ENCODE measurements at places on chromosomes 3 and 15.

DNA sequence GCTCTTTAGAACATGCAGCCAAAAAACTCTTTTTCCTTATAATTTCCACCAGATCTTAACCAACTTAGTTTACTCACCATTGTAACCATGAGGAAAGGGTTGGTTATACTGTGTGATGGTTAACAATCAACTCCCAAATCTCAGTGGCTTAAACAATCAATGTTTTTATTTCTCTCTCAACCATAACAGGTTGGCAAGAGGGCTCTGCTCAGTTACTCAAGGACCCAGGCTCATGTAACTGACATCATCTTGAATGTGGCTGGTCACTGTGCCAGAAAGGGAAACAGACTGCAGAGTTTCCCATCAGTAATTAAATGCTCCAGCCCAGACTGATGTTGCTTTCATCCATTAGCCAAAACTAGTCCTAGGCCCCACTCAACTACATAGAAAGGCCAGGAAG is 69.0 kb downstream of the ANKRD28 start:
- DNase-seq, result no peak

GRCh38 chr3:111260878-111261277 is 189.3 kb downstream of the NECTIN3 start:
- DNase-seq, result peak; percentile 26

DNA sequence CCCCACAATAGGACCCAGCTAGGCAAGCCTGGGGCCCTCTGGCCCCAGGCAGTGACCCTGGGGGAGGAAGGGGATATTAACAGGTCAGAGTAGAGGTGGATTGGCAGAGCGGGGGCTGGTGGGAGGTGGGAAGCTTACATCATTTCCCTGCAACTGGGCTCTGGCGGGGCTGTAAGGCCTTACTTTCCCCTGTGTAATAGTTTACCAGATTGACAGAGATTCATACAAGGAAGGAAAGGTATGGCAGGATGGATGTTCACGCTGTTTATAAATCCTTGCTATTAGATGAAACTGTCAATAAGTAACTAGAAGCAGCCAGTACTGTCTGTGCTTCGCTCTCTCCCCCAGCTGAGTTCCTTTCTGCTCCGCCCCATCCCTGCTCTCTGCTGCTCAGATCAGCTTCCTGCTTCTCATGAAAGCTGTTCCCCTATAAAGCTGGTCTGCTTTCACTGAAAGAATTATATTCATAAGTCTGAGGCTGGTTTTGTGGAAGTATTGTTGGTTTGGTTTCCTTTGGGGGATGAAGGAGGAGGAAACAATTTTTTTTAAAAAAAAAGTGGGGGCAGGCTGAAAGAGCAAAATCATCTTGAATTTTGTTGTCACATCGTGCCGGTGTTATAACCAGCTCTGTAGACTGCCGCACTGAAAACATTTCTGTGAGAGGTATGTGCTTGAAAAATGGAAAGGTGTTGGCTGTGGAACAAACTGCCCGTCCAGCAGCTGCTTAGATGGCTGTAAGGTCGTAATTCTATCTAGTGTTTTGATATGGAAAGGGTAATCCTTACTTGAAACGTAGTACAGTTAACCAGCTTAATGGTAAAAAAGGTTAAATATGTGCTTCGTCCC is 76.4 kb downstream of the BBX start:
- DNase-seq, result peak; percentile 43

DNA sequence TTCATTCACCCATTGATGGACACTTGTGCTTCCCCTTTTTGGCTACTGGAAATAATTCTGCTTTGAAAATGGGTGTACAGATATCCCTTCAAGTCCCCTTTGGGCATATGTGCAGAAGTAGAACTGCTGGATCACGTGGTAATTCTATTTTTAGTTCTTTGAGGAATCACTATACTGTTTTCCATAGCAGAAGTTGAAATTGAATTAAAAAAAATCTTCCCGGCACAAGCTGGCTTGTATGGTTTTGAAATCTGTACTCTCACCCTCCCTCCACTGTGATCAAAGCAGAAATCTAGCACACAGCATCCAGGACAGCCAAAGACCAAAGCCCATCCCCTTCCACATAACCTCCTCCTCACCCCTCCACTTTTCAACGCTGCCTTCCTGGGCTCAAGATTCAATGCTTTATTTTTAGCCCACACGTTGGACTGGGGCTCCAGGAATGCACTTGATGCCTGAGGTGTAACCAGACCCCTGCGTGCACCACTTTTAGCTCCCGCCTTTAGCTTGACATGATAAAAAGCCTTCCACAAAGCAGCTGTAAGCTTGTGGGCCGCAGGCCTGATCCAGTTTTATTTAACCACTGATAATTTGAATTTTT is 29.9 kb downstream of the TMEM40 start:
- DNase-seq, result no peak

- DNase-seq, result no peak
These were observed 70.0 kb downstream of the MTHFS start for GRCh38 chr15:79826800-79827199.

DNA sequence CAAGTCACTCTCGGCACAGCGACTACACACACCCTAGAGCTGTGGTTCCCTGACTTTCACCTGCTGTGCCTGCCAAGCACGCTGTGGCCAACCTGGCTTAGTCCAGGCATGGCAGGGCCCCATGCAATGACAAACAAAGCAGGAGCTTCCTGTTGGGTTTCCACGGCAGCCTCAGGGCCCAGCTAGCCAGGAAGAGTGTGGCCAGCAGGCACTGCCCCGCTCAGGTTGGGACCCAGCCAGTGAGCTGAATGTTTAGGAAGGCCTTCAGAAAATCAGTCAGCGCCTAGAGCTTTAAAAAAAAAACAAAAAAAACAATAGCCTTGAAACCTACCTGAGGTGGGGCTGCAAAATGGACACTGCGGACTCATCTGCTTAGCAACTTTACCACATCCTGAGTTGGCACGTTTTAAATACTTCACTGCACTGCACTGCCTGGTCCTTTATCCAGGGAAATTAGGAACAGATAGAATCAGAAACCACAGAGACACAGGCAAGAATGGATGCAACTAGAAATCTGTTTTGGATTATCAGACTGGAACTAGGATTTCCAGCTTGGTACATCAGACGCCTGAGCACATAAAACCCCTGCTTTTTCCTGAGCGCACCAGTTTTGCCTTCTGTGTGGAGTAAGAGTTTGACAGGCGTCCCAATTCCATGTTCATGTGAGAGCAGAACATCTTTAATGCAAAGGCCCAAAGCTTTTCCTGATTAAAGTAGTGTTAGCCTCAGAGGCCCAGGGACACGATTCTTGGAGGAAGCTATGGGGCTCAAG is 36.2 kb upstream of the LDHAL6B start:
- DNase-seq, result peak; percentile 70

DNA sequence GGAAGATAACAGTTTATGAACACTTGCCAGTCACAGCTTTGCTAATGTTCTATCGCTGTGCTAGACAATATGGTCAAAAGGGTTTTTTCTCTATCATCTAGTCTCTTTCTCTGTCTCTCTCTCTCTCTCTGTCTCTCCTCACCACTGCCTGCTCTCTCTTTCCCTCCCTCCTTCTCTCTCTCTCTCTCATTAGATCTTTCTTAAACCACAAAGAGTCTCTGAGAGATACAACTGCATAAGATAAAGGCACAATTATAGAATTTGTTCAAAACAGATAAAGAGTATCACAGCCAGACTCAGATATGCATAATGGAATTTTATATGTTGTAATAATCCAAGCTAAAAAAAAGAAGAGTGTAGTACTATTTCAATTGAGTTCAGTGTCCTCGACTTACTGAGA is 258.4 kb downstream of the MECOM start:
- no peak for DNase-seq

GRCh38 chr3:11606090-11606784 is 37.5 kb downstream of the VGLL4 start:
- DNase-seq, result no peak

DNA sequence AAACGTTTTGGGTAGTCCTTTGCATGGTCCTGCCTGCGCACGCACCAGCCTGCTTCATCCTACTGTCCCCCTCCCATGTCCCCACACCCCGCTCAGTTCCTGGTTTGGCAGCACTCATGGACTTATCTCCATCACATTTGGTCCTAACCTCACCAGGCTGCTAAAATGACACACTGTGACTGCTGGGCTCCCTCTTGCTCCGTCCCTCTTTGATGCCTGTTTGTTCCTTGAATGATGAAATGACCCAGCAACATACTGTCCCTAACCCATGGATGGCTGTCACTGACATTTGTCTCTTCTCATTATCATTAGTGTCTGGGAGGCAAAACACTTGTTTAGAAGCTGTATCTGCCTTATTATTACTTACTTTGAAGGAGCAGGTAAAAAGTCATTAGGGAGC is 80.5 kb downstream of the CHDH start:
- DNase-seq, result no peak

DNA sequence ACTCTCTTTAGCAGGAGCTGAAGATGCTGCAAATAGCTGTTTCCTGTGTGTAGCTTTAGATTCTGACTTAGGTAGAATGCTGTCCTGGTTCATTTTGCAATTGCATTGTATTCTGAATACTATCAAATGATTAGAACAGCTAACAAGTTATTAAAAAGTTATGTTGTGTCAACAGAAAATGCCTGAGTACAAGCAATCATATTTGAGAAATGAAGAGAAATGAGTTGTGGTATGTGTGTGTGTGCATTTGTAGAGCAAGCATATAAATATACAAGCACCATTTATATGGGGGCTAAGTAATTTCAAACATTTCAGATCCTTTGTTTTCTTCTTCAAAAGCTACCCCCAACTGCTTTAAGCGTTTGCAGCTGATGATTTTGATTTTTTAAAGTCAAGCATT is 7.8 kb downstream of the ZIC1 start:
- DNase-seq, result no peak

GRCh38 chr3:143122608-143123352 is 3.2 kb downstream of the CHST2 start:
- DNase-seq, result no peak

GRCh38 chr3:189363590-189364255 is 192.0 kb downstream of the TPRG1 start:
- DNase-seq, result no peak

DNA sequence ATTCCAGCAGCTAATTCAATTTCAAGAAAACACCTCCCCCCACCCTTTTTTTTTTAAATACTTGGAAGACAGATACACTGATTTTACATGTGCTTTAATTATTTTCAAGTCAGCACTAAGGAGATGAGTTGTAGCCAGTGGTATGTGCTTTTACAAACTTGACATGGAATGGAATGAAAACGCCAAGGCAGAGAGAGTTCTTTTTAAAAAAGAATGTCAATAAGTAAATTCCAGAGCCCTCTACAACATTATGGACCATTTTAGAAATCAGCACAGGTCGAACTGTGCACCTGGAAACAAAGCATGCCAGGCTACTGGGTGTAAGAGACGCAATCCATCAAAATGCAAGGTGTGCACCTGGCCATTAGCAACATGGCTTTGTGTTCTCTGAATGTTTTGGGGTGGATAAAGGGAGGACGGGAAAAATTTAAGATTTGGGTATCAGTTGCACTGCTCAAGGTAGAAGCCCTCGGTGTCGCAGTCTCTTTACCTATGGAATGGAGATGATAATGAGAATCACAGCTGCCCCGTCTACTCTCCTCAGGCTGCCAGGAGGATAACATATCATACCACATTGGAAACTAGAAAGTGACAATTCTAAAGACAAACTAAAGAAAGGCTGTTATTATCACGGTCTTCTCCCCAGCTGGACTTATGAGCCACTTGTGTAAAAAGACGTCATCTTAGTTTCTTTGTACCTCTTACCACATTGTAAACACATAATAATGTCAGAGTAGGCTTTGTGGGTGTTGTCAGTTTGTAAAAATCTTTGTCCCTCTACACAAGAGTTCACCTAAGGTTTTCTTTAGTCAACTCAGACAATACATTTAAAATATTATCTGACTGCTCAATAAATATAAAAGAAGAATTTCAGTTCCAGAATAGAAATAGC is 107.4 kb upstream of the PRICKLE2 start:
- DNase-seq, result no peak

GRCh38 chr15:71052356-71052755 is 62.9 kb upstream of the THSD4 start:
- DNase-seq, result no peak

GRCh38 chr3:4582624-4583023 is 89.5 kb downstream of the ITPR1 start:
- DNase-seq, result no peak

All from A172 (cell line).